T-helper 2 cell (primary cell): ENCODE measurements at places on chromosomes 3 and 15.

DNA sequence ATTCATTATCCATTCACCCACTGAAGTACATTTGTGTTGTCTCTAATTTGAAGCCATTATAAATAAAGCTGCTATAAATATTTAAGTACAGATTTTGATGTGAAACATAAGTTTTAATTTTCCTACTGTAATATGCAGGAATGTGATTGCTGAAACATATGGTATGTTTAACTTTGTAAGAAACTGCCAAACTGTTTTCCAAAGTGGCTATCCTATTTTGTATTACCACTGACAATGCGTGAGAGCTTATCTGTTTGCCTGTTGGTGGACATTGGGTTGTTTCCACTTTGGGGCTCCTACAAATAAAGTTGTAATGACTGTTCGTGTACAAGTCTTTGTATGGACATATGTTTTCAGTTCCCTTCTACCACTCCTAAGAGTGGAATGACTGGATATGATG is 2.5 kb downstream of the WDR93 start:
- DNase-seq, result no peak

DNA sequence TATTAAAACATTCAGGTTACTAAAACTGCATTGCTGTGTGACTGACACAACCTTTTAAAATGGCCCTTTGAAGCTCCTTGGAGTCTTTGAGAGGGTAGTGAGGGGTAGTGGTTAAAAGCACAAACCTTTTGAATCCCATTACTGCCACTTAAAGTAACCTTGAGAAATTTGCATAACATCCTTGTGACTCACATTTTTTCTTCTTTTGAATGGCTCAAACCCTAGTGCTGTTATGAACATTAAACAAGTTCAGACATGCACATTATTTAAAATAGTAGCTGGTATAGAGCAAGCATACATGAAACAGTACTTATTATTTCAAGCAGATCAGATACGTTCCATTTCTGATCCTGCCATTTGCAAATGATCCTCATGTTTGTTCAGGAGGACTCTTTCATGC is 3.7 kb upstream of the CLDN1 start:
- DNase-seq, result no peak

DNA sequence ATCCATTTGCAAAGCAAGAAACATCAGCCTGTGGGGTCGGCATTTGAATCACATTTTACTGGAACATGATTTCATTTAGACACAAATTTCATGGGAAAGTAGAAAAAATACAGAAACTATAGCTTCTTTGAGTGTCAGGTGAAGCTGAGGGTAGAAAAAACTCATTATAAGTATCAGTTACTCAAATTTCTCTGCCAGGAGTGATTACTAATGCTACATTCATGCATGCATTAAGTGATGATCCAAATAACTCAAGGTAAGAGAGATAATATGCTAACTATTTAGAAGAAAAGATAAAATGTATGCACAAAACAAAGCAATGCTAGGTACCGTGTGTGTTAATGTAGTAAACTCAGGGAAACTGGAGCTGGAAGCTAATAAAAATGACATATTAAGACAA is 406.0 kb downstream of the GAP43 start:
- no peak for DNase-seq

- no peak for DNase-seq
Observed at GRCh38 chr3:8665407-8665896, 20.9 kb upstream of the SSUH2 start.

GRCh38 chr3:179450901-179451264 is 387 bp downstream of the GNB4 start:
- DNase-seq, result no peak

DNA sequence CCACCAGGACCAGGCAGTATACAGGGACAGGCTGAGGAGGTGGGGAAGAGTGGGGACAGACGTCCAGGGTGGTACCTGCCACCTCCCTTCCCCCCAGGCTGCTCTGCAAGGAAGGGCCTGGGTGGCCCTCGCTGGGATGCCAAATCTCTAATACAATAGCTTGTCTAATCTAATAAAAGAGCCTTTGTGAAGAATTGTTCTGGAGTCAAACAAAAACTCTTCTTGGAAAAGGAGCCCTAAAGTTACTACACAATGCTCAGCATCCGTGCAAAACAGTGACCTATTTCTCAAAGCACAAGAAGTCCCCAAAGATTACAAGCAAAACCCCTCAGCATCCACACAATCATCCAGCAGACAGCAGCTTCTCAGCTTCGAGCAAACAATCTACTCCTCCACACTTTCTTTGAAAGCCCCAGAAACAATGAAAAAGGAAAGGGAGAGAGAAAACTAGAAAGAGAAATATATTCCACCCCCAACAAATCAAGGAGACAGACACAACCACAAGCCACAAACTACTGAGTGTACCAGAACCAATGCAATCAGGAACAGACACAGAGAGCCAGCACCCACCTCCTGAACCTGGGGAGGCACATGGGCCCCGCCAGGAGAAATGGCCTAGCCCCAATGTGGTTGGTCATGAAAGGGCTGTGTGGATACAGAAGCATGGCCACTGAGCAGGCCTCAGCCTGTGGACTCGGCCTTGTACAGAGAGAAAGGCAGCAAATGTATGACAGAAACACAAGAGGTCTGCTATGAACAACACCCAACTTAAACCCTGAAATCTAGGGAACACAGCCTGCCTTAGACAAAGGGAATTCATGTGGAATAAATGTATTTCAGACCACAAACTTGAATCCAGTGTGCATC is 177.1 kb upstream of the CHRNA7 start:
- no peak for DNase-seq

- no peak for DNase-seq
Observed at GRCh38 chr3:32355751-32356291, 35.8 kb upstream of the CMTM7 start.

GRCh38 chr3:39810647-39811161 is 1.3 kb downstream of the MYRIP start:
- DNase-seq, result no peak

- DNase-seq, result no peak
Observed at GRCh38 chr15:40511472-40512133, 40.8 kb downstream of the CHST14 start.

DNA sequence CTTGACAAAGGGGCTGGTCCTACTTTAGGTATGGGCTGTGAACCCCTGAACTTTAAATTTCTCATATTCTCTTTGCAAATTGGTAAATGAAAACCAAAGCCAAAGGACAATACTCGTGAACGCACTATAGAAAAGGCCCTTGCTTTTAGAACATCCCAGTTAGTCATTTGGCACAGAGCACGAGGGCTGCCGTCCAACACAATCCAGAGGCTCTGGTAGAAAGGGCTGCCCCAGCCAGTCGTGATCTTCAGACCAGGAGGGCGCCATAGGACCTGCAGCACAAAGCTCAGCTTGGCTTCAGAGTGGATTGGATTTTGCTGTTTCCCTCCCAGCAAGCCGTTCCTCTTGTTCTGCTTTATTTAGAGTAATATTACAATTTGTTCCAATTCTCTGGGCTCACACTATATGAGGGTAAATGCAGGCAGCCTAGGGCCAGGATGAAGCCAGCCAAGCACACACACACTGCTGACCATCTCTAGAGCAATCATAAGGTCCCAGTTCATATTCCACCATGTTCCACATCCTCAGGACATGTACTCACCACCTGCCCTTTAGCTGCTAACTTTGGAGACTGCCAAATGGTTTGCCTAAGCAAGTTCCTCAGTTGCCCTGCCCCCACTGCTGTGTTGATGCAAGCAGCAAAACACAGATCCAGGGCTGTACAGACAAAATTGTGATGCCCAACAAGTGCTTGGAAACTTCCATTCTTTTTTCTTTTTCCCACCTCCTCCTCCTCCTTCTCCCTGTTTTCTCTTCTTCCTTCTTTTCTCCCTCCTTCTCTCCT is 6.0 kb upstream of the BFSP2 start:
- DNase-seq, result no peak

DNA sequence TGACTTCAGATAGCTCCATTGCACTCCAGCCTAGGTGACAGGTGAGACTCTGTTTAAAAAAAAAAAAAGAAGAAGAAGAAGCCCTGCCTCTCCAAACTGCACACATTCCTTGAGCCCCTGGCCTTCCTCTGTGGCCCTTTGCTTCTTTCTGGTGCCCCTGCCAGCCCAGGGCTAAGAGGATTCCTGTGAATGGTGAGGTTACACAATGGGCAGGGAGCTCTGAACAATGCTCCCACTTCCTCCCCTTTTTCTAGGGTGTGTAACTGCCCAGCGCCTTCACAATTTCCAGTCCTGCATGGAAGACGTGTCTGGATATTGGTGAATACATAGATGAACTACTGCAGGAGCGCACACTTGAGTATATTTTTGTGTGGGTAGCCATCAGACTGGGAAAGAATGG is 3.6 kb upstream of the AMOTL2 start:
- DNase-seq, result no peak

DNA sequence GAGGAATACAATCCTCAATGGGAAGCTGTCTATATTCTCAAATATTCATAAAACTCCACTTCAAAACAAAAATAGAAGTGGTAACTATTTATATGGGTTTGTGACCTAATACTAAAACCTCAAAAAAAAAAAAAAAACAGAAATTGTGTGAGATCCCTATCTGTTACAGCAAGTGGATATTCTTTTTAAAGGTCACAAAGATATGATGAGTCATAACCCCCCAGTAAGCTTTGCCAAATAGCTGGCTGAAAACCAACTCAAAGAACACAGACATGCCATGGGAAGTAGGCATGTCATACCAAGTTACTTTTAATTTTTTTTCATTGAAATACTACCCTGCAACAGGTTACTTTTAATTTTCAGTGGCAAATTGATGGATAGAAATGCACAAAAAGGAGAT is 62.5 kb downstream of the CBLB start:
- DNase-seq, result peak; percentile 68

- no peak for DNase-seq
Observed at GRCh38 chr15:65326117-65326526, 21.6 kb downstream of the RNU5B-1 start.

- DNase-seq, result no peak
Observed at GRCh38 chr3:188448813-188449212, 294.9 kb downstream of the LPP start.

GRCh38 chr3:32959371-32959770 is 7.9 kb downstream of the CCR4 start:
- DNase-seq, result no peak

GRCh38 chr15:30038667-30039523 is 43.9 kb upstream of the GOLGA8J start:
- no peak for DNase-seq

GRCh38 chr3:16486951-16487480 is 26.5 kb downstream of the RFTN1 start:
- no peak for DNase-seq

- DNase-seq, result peak; percentile 19
Observed at GRCh38 chr3:172846103-172846561, 95.6 kb downstream of the ECT2 start.

- DNase-seq, result no peak
Observed at GRCh38 chr3:41169023-41169422, 30.3 kb upstream of the CTNNB1 start.

DNA sequence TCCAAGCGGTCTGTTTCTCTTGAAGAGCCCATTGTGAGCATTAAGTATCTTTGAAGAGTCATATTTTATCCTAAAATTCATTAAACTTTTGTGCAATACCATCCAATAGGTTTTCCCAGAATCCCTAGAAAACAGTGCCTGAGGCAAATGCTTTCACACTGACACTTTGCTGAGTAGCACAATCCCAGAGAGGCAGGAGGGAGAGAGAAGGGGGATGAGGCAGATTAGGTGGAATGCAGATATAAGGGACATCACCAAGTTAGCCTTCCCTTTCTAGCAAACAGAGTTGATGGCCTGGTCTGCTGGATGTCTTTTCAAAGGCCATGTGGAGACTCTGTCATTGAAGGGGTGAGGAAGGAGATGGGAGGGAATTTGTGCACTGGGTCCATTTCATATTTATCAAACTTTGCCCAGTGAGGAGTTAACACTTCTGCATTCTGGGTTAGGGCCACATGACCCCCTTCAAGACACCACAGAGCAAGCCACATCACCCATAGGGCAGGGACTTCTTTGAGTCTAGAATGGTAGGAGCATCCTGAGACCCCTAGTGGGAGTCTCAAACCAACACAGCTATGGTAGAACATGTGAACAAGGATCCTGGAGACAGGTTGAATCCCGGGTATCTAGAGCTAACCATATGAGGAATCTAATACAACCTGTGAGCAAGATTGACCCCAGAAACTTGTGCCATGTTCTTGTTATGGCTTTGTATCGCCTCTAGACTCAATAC is 32.0 kb upstream of the SEMA6D start:
- DNase-seq, result no peak

GRCh38 chr3:37703626-37704025 is 158.1 kb upstream of the CTDSPL start:
- DNase-seq, result no peak

DNA sequence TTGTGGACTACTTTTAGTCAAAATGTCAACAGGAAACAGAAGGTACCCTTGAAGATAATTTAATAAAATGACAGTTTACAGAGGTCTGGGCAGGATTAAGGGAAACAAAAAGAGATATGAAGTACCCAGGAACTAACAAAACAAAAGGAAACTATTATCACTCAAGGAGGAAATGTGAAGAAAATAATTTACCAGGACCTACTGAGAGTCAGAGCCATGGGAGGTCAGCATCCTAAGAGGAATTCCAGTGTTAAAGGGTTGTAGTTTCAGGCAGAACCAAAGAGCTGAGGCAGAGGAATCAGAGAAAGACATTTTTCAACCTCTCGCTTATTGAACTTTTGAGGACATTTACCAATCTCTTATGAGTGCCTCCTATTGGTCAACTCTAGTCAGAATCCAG is 408.9 kb upstream of the CBLB start:
- DNase-seq, result no peak

DNA sequence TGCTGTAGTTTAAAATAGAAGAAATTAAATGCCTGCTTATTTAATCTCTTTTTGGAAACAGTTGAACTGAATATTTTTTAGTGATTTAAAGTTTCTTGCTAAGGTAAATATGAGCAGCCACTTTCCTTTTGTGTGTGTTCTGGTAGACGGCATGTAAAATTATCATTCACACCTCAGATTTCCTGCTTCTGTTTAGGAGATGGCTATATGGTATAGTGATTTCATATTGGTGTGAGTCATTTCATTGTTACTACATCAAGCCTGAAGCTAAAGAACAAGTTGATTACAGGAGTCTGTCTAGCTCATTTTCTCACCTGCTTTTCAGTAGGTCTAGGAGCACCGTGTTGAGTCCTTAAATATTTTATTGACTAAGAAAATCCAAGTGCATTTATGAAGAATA is 2.2 kb downstream of the LRCH3 start:
- DNase-seq, result no peak

DNA sequence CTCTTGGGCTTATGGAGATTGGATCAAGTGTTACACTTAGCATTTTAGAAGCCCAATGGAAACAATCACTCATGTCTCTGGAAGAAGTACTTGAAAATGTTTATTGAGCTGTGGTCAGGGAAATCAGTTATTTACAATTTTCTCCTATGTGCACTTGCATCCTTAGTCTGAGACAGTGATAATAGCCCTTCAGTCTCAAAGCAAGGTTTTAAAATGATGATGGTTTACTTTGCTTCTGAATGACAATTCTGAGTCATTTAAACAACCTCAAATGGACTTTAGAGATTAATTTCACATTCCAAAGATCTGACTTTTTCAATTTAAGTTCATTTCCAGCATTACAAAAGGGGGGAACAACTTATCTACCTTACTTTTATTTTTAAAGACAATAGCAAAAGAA is 20.1 kb downstream of the TIPARP start:
- DNase-seq, result no peak
